ENCODE measurements at places on chromosomes 7 and 10. TPM values are rescaled to one million over a fixed set of nuclear protein-coding genes. Genes with fewer than 3 reads are reported as not detected.

GRCh38 chr7:129801882-129802281, 150.9 kb downstream of the UBE2H start:
- no peak for DNase-seq

DNA sequence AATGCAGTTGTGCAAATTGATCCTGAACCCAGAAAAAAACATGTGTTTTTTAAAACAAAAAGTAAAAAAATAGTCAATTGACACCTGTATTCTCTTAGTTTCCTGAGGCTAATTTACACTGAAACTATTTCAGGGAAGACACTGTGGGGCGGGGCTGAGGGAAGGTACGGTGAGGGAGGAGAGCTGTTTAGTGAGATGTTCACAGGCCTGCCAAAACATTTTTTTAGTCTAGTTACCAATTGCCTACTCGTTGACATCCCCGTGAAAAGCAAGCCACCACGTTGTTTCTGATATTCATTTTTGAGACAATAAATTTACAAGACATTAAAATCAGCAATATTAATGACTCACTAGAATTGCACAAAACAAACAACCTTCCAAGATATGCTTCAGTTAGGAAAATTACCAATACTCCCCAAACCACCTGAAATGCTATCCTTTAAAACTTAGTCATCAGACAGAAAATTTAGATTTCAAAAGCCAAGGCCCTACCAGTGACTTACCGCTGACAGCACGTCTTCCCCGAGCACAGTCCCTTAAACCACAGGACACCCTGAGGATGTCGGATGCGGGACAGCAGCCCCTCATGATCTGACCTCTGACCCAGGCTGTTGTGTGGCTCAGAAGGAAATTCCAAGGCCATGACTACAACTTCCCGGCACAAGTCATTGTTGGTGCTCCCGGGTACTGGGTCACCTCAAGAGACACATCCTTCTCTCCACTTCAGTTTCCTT, 279.2 kb downstream of the PRPF18 start:
- no peak for DNase-seq

GRCh38 chr10:53702489-53702888, 929.9 kb upstream of the MBL2 start:
- no peak for DNase-seq

GRCh38 chr7:12519682-12520009, 50.9 kb upstream of the SCIN start:
- no peak for DNase-seq

GRCh38 chr10:88158526-88159122, 295.2 kb downstream of the PTEN start:
- no peak for DNase-seq

DNA sequence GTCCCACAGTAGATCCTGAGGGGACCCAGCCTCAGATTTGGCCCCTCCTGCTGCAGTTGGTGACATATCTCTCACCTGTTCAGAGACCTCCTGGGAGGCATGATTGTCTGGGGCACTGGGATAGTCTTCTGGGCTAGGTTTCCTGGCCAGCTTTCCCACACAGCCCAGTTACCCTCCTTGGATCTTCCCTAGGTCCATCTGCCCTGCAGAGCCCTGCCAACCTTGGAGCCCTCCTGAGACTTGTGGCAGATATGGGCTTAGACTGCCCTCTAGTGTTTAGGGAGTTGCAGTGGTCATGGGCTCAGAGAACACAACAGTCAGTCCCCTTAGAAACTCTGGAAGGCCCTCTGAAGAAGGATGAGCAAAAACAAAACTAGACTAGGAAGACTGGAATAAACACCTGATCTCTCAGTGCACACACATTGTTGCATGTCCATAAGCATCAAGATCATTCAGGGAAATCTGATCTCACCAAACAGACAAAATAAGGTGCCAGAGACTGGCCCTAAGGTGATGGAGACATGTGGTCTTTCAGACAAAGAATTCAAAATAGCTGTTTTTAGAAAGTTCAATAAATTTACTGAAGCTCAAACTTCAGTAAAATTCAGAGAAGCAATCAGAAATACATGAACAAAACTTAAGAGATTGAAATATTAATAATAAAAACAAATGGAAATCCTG, 324.6 kb downstream of the ATRNL1 start:
- DNase-seq: no peak

DNA sequence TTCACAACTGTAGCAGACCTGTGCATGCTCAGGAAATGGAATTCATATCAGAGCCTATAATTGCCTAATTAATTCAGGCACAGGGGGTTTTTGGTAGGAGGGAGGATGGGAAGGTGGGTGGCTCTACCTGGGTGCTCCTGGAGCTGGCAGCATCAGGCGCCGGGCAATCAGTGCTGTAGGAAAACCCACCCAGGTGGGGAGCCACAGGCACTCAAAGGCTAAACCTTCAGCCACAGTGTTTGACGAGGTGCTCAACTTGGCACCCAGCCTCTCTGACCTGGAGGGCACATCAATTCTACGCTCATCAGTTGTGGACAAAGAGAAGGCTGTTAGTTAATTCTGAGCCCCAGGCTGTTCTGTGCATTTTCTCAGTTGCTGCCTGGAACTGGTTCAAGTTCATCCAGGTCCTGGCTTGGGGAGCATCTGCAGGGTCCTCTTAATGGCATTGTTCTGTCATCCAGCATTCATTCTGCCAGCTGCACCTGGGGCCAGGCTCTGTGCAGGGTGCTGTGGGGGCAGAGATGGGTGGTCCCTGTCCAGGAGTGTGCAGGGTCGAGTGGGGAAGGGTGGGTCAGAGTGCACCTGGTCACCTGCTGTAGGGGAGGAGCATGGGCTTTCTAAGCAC, 54.1 kb upstream of the NPTX2 start:
- no peak for DNase-seq

GRCh38 chr7:99422186-99422585, 13.4 kb downstream of the BUD31 start:
- no peak for DNase-seq

DNA sequence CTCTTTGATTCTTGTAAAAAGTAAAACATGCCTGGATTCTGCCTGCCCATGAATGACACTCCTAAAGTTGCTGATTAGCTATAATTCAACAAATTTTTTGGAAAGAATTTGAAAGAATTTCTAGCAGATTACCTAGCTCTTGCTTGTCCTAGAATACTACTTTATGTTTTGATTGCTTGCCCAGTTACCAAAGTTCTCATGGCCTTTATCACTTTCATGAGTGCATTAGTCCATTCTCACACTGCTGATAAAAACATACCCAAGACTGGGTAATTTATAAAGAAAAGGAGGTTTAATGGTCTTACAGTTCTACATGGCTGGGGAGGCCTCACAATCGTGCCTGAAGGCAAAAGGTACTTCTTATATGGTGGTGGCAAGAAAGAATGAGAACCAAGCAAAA, 1137.3 kb downstream of the SORCS1 start:
- DNase-seq: no peak

- no peak for DNase-seq
Measured at GRCh38 chr7:7570584-7570983, 3.9 kb downstream of the MIOS start.

GRCh38 chr10:112977426-112977898, 27.4 kb downstream of the TCF7L2 start:
- no peak for DNase-seq

GRCh38 chr7:139339698-139340036, 1.5 kb upstream of the FMC1 start:
- no peak for DNase-seq

GRCh38 chr7:5428478-5429252, 5.0 kb upstream of the TNRC18 start:
- DNase-seq: no peak

GRCh38 chr10:101920546-101920945, 76.9 kb upstream of the KCNIP2 start:
- no peak for DNase-seq

Gene ADAP1
- 33.8 TPM for total RNA-seq
